ENCODE measurements at places on chromosomes 16 and 17. TPM values are rescaled to one million over a fixed set of nuclear protein-coding genes. Genes with fewer than 3 reads are reported as not detected.
A peak's percentile ranks its signal among the peaks of the same experiment; 100 is the strongest.

- DNase-seq: peak; percentile 33
Observed at GRCh38 chr16:79929260-79929965, 328.9 kb upstream of the MAF start.

- no peak for DNase-seq
Observed at GRCh38 chr16:65065031-65065430, 56.8 kb downstream of the CDH11 start.

DNA sequence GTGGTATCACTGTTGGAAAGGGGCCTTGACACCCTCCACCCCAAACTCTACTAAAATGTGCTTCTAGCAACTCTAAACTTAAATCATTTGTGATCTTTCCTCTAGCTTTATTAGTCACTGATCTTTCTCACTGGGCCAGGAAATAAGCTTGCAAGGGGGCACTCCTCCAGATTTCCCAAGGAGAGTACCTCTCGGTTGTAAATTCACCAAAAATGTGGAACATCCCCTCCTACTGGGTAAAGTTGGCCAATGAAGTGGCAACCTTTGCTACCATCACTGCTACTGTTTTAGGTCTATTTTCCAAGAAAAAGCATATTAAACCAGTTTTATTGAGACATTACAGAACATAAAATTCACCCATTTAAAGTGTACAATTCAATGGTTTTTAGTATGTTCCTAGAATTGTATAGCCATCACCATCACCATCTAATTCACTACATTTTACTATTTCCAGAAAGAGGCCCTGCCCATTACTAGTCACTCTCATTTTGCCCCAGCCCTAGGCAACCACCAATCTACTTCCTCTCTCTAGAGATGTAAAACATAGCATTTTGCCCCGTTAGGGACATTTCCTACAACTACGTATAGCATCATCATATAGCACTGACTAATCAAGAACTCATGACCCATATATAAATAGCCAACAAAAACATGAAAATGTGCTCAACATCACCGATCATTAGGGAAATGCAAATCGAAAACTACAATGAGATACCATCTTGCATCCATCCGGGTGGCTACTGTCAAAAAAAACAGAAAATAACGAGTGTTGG is 44.6 kb upstream of the ADCY9 start:
- DNase-seq: peak; percentile 16

GRCh38 chr17:59752446-59752845 is 45.0 kb downstream of the VMP1 start:
- no peak for DNase-seq

DNA sequence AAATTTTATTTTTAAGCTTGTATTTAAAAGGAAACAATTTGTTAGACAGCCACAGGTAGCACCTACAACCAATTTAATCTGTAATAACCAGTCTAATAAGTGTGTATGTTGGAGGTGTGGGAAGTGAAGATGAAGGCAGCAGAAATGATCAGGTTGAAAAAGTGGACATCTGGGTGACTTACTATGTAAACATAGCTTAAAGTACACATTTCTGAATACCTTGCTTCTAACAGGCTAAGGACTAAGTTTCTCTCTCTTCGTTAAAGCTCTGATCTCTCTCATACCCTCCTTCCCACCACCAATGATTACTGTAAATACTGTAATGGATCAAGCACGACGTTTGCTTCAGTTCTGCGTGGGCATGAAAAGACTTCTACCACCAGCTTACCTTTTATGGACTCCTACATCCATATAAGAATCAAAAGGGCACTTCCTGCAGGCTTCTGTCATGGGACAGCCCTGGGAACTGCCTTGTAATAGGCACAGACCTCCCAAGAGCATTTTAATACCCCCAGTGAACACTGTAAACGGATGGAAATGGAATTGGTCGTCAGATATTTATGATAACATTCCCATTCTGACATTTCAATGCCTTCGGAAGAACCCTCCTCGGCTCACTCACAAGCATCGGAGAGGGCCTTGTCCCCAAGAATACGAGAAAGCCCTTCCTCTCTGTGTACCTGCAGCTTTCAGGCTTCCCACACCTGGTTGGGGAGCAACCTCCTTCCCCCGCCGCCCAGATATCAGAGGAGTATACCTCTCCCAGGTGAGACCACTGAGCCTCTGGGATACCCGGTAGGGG is 700 bp downstream of the CCDC43 start:
- peak; percentile 4 for DNase-seq

- no peak for DNase-seq
Observed at GRCh38 chr17:50311112-50311460, 34.8 kb upstream of the XYLT2 start.

GRCh38 chr17:1965556-1966273 is 59.4 kb downstream of the RTN4RL1 start:
- no peak for DNase-seq

GRCh38 chr16:10561425-10561824 is 19.0 kb downstream of the EMP2 start:
- no peak for DNase-seq

DNA sequence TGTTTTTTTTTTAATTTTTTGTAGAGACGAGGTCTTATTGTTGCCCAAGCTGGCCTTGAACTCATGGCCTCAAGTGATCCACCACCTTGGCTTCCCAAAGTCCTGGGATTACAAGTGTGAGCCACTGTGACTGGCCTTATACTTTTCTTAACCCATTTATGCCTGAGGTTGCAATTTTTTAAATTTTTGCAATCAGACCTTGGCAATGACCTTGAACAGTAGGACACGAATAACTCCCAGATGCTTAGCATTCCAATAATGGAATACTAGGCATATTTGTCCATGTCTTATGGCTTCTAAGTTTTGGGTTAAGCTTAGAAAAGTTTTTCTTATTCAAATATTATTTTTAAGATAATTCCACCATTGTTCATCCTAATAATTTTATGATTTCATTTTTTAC is 28.3 kb upstream of the TMEM97 start:
- DNase-seq: no peak

DNA sequence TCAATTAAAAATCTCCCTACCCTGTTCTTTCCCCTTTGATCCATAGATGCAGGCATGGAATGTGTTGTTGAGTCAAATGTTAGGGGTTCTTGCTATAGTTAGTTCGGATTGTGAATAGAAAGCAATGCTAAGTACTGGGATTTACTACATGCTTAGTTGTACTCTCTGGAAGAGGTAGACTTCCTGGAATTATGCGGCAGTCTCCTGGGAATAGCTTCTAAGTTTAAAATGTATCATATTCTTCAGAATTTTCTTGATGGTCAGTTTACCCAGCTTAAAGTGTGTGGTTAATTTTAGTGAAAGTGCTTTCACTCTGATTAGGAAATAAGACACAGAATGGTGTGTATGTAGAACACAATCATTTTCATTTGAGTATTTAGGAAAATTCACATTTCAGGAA is 3.5 kb downstream of the CLTC start:
- DNase-seq: peak; percentile 18

GRCh38 chr16:81553814-81554675 is 109.4 kb downstream of the CMIP start:
- DNase-seq: no peak

DNA sequence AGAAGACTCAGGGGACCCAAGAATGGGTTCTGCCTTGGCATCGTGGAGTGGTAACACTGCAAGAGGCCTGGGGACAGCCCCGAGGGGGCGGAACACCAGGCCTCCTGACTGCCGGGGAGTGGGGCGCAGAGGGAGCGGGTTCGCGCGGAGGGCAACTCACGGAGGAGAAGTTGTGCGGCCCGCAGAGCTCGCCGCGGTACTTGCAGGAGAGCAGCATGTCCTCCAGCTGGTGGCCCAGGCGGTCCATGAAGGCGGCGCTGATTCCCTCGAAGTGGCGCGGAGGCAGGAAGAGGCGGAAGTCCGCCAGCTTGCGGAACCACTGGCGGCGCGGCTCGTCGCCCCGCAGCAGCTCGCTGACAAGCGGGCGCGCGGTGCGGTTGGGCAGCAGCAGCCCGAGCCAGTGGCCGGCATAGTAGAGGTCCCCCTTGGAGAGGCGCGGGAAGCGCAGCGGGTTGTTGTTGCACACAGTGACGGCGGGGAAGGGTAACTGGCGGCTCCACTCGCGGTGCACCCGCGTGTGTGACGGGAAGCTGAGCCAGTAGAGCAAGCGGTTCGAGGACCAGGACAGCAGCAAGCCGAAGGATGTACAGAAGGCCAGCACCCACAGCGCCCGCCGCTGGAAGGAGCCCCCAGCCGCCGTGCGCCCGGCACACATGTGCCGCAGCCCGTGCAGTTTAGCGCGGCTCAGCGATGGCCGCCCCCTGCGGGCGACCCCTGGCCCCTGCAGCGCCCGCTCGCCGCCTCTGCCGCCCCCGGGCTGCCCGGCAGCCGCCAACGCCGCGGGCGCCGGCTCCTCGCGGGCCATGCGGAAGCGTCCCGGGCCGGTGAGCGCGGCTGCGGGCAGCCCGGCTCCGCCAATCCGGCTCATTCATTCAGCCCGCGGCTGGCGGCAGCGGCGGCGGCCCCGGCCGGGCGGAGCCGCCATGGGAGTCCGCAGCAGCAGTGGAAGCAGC is 1.6 kb downstream of the ASIC2 start:
- DNase-seq: peak; percentile 53

- DNase-seq: peak; percentile 25
Observed at GRCh38 chr16:9092282-9092977, 986 bp downstream of the HAPSTR1 start.

DNA sequence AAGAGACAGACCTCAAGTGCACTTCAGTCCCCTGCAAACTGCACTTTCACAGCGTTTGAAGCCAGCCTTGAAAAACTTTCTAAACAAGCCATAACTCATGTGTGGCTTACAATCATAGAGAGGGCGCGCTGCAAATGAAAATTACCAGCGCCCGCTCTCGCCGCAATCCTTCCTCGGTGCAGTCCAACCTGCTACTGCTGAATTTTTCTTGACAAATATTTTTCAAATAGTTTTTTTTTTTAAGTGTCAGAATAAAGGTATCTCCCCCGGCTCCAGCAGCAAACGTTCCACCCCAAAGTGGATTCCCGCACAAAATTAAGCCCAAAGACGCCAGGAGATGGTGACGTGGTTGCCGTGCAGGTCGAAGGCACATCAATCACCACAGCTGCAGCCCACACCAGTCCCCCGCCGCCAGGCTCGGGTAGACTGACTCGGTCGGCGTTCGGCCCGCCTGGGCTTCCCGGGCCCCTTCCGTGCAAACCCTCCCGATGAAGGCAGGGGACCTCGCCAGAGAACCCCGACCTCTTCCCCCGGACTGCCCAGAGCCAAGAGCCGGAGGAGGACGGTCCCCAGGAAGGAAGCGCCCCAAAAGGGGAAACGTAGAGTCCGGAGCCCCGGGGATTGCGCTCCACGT is 630 bp downstream of the GRB2 start:
- peak; percentile 55 for DNase-seq

- no peak for DNase-seq
Observed at GRCh38 chr16:5030251-5030870, 3.4 kb downstream of the NAGPA start.

DNA sequence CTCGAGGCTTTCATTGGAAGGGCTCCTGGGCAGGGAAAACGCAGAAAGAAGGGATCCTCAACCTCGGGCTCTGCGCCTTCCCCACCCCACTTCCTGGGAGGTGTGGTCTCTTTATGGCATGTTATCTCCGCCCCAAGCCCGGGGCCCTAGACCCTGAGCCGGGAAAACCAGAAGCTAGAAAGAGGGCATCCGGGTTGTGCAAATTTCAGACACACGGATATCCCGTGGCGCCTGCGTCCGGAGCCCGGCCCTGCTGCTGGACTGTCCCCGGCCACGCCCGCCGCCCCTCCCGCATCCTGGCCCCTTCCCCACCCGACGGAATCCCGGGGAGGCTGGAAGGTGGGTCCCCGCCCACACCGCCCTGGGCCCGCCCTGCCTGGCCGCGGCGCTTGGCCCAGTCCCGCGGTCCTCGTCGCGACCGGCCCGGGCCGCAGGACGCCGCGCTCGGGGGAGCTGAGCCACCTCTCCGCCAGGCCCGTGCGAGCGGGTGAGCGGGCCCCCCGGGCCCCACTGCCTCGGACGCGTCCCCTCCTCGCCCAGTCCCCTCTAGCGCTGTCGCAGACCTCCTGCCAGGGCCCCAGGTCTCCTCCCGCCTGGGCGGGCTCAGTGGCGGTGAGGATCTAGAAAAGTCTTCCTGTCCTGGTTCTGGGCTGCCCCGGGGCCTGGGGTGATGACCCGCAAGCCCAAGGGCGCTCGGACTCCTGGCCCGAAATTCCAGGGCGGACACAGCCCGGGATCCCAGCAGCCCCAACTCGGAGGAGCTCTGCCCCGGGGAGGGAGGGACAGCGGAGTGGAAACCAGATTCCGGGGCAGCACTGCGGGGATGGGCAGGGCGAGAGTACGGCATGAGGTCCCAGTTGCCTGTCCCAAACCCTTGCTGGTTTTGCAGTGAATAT is at the start of gene SLC16A5:
SLC16A5 (plus strand) TSS at position 397 of the 896 bp plus-strand sequence. CDS start 5,683 bp downstream, outside the sequence.
- peak; percentile 95 for DNase-seq

- DNase-seq: no peak
Observed at GRCh38 chr16:73546341-73546845, 498.5 kb upstream of the ZFHX3 start.

GRCh38 chr17:13367154-13367553 is 234.6 kb downstream of the HS3ST3A1 start:
- peak; percentile 26 for DNase-seq

DNA sequence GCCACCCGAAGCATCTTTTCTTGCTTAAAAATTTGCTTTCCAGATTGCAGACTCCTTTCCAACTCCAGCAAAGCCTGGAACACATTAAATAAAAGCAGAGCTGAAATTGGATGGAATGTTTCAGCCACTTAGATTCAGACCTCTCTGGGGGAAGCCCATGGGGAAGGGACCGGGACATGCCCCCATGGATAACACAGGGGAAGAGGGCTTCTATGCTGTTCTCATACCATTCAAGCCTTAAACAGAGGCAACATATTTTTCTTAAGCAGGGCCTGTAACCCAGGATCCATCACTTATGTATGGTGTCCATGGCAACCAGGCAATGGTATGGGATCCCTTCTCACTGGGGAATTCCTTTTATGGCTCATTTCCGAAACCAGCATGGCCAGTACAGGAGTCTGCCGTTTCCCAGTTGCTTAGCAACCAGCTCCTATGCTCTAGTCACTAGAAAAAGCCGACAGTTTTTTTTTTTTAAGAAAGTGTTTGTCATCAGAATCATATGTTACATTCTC is 62.0 kb upstream of the MARCHF10 start:
- DNase-seq: peak; percentile 29

DNA sequence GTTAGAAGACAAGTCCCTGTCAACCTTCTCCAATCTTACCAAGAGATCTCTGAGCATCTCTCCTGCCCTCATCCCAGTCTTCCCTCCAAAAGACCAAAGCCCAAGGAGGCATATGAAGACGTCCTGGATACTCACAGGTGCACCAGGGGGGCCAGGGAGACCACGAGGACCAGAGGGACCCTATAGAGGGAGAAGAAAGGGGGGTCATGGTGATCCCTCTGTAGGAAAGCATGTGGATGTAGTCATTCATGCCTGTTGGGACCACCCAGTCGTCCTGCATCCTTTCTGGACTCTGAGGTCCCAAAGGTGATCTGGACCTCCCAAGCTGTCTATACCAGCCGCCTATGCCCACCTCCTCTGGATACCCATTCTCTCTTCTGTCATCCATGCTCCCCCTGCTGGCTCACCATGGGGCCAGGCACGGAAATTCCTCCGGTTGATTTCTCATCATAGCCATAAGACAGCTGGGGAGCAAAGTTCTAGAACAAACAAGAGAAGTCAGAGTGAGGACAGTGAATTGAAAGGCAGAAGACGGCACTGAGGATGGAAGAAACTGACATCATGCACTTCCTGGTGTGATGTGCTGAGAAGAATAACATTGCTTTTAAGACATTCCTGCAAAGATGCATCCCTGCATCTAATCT is 3.3 kb downstream of the COL1A1 start:
- peak; percentile 70 for DNase-seq

KRTAP9-8 gene
- total RNA-seq: not detected

RAB37 gene
- 0.32 TPM for total RNA-seq

CEP95 gene
- 26.3 TPM for total RNA-seq

NPIPB8 gene
- total RNA-seq: not detected

PRAC2 gene
- total RNA-seq: not detected

NRN1L gene
- total RNA-seq: not detected

CSF3 gene
- 0.97 TPM for total RNA-seq

WSCD1 gene
- total RNA-seq: under 0.01 TPM

Measured in fibroblast of villous mesenchyme (primary cell).